ENCODE measurements at places on chromosomes 5 and 9. TPM values are rescaled to one million over a fixed set of nuclear protein-coding genes. Genes with fewer than 3 reads are reported as not detected.

GRCh38 chr9:68978501-68978900, 35.4 kb downstream of the PRKACG start:
- DNase-seq = no peak

Gene AK8
- polyA plus RNA-seq = 0.48 TPM

DNA sequence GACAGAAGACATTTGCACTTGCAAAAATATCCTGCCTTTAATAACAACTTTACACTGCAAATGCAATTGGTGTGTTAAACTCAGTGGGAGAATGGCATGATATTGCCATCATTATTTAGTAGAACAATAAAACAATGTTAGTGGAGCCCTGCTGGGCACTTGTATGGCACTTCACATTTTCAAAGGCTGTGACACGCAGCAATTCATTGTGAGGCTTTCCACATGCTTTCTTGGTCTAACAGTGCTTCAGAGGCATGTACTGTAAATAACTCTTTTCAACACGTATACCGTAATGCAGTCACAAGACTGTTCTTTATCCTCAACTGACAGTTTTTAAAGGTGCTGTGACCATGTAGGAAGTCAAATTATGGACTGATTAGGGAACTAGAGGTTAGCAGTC, 155.5 kb upstream of the EPB41L4A start:
- no peak for DNase-seq

DNA sequence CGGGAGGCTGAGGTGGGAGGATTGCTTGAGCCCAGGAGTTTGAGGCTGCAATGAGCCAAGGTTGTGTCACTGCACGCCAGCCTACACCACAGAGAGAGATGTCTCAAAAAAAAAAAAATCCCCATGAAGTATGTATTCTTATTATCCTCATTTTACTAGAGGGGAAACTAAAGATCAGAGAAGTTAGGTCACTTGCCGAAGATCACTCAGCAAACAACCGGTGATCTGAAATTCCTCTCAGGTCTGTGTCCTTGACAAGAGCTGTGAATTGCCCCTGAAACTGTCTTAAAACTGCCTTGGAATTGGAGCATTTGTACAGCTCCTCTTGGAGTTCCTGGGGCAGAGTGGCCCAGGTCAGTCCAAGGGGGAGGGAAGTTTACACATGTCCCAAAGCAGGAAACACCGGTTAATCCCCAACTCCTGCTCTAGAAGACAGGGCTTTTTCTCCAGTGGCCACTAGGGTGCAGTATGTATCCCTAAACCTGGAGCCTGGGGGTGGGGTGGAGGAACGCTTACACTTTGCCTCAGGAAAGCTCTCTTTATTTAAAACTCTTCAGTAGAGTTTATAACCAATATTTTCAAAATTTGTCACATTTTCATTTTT, 27.6 kb downstream of the AQP7 start:
- peak; percentile 67 for DNase-seq

GRCh38 chr9:73137914-73138313, 13.8 kb upstream of the ANXA1 start:
- DNase-seq = no peak
